Fibroblast of skin of left quadriceps (primary cell): ENCODE measurements at places on chromosomes 2 and 18.

- DNase-seq, result no peak
Measured at GRCh38 chr2:158142568-158143332, 41.1 kb downstream of the UPP2 start.

GRCh38 chr2:50749216-50749615 lies 282.7 kb downstream of the NRXN1 start:
- no peak for DNase-seq

- DNase-seq, result no peak
Measured at GRCh38 chr2:43024515-43025011, 201.8 kb downstream of the ZFP36L2 start.

DNA sequence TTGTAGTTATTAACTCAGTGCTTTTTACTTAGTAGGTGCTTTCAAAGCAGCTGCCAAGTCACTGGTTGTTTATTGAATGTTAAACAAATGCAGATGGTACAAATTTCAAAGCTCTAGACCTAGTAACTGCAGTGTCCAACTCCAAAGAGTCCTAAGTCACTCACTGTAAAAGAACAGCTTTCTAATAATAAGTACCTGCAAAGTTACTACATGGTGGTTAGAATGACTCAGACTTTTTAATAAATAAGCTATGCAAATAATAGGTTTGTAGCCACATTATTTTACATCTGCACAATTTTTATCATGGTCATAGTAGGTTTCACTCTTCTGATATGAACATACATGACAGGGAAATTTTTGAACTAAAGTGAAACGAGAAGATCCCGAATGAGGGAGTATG lies 1620.4 kb upstream of the CELF4 start:
- DNase-seq, result no peak

GRCh38 chr2:65754219-65754618 lies 321.8 kb upstream of the SPRED2 start:
- no peak for DNase-seq

DNA sequence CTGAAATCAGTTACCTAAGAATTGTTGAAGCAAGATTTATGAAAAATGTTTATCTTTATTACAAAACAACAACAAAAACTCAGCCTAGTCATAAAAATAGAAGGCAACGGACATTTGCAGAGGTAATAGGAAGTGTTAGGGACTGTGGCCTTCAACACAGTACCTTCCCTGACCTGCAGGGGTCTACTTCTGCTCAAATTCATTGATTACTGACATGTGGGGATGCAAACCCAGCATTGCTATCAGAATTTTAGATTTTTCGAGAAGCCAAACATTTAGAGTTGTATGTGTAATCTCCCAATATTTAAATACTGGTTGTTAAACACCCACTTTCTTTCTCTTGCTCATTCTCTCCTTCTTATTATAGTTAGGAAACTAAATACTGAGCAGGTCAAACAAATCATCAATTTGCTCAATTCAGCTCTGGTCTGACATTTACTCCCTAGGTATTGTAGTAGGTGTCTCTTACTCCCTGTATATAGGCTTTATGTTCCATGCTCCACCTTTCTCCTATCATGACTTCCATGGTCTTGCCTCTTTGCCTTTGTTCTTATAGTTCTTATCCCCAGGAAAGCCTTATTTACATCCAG lies 198.5 kb downstream of the UBE2E3 start:
- no peak for DNase-seq

GRCh38 chr2:167555098-167555720 lies 666.9 kb downstream of the XIRP2 start:
- DNase-seq, result no peak

DNA sequence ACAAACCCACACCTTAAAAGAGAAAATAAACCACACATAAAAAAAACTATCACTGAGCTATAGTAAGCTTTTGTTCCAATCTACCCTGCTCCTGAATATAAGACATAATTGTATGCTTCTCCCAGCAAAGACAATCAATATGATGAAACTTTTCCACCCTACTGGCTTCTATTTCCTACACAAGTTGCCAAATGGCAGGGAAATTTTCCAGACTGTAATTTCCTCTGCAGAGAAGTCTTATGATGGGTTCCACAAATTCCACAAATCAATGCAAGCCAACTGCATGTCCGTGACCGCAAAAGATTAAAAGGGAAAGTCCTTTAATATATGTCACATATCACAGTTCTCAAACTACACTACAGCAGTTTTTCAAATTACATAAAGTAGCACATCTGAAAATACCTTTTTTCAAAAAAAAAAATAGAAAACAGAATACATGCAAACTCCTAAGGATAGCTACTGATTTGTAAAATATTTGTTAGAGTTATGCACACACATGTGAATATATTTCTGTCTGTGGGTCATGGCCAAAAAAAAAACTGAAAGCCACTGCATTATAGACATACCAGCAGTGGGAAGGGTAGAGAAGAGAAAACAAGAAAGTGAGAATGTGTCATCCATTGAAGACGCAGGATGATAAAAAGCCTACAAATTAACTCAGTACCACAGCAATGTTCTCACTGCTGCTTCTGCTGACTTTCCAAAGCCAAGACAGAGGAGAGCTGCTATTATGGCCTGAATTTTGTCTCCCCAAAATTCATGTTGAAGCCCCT lies 61.4 kb downstream of the RPL31 start:
- peak; percentile 59 for DNase-seq

DNA sequence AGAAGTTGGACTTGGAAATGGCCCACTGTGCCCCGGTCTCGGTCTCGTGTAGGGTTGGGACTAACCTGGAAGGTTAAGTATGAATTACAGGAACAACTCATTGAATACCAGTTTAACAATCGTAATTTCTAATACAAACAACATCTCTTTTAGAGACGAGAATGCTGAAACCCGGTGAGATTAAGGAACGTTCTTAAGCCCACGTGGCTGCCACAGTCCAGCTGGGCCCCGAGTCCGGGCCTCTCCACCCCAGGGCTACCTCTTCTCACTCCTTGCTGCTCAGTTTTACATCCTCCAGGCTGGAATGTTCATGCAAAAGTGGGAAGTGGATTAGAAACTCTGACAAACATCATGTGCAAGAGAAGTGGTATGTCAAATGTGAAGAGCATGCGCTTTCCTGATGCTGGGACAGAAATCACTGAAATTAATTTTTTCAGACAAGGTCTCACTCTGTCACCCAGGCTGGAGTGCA lies 29.4 kb downstream of the NGEF start:
- DNase-seq, result no peak

- no peak for DNase-seq
Measured at GRCh38 chr18:48127606-48128005, 197.1 kb upstream of the SMAD2 start.

DNA sequence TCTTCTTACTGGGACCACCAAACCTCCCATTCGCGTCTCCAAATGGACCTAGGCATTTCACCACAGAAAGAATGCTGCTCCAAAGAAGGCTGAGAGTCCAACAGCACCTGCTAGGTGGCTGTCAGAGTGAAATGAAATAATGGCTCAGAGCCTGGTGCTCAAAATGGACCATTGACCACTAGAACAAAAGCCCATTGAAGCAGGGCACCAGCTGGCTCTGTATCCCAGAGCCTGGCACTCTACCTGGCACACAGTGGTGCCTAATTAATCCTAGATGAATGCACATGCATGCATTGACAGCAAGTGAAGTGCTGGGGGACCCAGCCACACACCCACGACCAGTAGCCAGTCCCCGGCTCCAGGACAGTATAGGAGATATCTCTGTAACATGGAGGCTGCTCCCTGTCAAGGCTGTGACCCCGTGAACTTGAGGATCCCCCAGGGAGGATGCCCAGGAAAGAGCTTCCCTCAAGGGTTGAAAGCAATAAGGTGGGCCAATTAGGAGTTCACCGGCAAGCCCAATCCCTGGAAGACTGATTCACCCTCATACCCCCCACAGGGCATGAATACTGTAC lies 261.3 kb downstream of the TNS1 start:
- DNase-seq, result no peak

- DNase-seq, result no peak
Measured at GRCh38 chr2:20357638-20358389, 7.2 kb upstream of the PUM2 start.

- no peak for DNase-seq
Measured at GRCh38 chr2:199471443-199472057, 13.8 kb upstream of the SATB2 start.

GRCh38 chr18:64090876-64091275 lies 58.0 kb downstream of the LINC00305 start:
- DNase-seq, result no peak

DNA sequence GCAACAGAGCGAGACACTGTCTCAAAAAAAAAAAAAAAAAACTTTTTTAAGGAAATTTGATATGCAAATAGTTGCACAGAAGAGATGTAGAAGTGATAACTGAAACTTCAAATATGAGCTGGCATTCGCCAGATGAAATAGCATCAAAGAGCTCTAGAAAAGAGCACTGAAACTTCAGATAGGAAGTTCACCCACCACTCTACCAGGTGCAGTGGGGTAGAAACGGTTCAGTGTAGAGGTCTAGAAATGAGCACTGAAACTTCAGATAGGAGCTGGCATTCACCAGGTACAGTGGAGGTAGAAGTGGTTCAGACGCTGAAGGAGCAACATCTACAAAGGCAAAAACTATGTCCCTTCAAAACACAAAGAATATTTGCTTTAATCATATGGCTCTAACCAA lies 9.0 kb upstream of the ONECUT2 start:
- DNase-seq, result no peak

DNA sequence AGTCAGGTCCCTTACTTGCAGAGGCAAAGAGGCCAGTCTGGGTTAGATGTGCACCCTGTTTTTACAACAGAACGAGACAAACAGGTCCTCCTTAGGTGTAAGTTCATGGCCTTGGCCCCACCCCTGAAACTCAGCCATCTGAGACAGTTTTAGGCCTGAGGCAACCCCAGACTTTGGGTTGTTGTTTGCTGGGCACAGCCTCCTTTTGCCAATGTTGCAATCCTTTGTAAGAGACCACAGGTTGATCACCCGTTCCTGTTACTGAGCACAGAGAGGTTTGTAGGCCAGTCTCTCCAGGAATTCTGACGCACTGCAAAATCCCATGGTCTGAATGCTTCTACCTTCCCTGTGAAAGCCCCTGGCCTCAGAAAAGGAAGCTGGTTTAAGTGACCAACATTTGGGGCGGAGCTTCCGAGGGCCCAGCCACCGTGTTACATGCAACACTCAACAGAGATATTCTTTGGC lies 15.5 kb upstream of the IL1RN start:
- no peak for DNase-seq

- peak; percentile 47 for DNase-seq
Measured at GRCh38 chr2:217103752-217104545, 244.1 kb upstream of the TNP1 start.

DNA sequence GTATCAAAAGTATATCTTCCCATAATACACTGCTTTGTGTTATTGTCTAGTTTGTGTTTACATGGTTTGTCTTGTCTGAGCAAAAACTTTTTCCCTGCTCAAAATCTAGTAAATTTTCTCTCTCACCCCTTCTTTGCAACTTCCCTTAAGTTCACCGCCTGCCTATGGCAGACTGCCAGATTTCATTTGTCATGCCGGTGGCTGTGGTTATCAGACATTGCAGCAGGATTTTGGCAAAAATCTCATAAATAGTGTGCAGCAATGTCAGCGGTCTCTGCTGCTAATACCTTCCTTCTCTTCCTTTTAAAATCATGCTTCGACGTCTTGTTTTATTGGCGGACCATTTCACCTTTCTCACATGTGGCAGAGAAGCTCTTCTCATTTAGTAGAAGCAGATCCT lies 45.6 kb upstream of the TMEM178A start:
- peak; percentile 77 for DNase-seq

GRCh38 chr2:40218679-40219078 lies 233.2 kb downstream of the SLC8A1 start:
- no peak for DNase-seq

DNA sequence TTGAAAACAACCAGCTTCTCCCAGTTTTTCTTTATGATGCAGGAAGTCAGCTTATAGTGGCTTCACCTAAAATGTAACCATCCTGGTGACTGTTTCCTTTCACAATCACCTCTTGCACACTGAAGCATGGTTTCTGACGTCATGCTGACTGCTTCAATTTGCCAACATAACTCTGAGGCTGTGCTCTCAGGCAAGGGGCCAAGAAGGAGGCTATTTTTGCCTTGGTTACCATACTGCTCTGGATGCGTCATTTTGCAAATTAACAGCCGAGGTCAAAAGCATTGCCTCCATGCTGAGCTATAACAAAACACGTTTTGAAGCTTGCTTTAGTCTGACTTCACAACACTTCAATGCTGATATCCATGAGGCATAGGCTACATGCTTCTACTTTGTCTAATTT lies 397.8 kb downstream of the METTL4 start:
- peak; percentile 73 for DNase-seq

DNA sequence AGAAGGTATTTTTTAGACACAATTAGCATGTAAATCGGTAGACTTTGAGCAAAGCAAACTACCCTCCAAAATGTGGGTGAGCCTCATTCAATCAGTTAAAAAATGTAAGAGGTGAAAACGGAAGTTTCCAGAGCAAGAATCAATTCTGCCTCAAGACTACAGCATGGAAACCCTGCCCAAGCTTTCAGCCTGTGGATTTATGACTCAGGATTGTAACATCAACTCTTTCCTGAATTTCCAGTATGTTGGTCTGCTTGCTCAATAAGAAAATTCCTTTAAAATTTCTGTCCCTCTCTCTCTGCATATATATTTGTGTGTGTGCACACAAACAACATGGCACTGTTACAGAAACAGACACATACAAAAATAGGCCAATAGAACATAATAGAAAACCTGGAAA lies 228.6 kb upstream of the DOK6 start:
- no peak for DNase-seq

DNA sequence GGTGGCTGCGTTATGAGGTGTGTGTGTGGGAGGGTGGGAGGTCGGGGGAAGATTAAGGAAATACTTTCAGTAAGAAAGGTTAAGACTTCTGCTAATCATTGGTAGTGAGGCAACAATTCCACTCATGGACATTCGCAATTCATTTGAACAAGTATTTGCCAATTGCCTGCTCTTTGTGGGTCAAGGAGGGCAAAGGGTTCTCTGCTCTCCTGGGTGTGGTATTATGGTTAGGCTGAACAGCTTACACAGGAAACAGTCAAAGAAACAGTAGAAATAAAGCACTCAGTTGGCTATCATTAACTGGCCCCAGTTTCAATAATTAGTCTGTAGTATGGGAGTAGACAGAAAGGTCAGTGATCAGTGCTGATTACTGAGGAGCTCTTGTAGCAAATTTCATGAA lies 357.0 kb upstream of the FANCL start:
- no peak for DNase-seq

DNA sequence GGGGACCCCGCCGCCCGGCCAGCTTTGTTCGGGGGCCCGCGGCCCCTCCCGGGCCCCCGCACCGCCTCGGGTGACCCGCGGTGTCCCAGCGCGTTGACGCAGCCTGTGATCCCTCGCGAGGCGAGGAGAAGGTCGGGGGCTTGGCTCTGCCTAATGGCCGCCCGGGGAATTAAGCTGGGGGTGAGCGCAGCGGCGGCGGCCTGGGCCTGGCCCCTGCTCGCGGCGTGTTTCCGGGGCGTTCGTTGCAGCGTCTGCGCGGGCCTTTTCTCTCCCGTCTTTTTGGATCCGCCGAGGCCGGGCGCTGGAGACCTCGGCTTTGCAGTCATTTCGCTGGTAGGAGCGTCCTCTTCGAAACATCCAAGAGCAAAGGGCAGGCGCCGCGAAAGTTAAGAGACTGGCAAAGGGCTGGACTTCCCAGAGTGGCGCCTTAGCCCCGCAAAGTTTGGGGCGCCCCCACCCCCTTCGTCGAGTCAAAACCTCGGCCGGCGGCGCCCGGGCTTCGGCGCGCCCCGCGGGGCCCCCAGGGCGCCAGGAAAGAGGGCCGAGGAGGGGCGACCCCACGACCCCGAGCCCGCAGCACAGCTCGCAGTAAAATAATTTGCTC lies 1.3 kb downstream of the SALL3 start:
- DNase-seq, result no peak
